K562 (cell line): ENCODE measurements at places on chromosomes 6 and 20. TPM values are rescaled to one million over a fixed set of nuclear protein-coding genes. Genes with fewer than 3 reads are reported as not detected.

DNA sequence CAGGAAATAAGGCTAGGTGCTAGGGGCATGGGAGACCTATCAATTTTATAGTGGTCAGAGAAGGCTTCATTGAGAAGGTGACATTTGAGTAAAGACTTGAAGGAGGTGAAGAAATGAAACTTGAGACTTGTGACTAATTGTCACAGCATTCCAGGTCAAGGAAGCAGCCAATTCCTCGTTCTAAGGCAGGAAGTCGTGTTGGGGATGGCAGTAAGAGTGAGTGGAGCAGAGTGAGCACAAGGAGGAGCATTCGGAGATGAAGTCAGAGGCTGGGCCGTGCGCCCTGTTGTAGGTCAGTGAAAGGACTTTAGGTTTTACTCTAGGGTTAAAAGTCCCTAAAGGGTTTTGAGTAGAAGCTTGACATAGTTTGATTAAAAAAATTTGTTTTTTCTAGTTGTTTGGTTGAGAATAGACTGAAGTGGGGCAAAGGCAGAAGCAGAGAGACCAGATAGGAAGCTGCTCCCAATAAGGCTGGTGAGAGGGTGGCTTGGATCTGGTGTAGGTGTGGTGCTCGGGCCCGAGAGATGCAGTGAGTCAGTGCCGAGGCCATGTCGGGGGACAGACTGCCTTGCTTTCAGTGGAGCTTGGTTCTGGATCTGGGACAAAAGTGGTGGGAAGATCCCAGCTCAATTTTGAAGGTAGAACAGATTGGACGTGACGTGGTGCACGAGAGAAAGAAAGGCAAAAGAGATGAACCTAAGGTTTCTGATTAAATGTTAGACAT, 2.6 kb upstream of the RSPH3 start:
- no peak for DNase-seq

GRCh38 chr20:669573-669972, 6.0 kb downstream of the SCRT2 start:
- no peak for DNase-seq

DNA sequence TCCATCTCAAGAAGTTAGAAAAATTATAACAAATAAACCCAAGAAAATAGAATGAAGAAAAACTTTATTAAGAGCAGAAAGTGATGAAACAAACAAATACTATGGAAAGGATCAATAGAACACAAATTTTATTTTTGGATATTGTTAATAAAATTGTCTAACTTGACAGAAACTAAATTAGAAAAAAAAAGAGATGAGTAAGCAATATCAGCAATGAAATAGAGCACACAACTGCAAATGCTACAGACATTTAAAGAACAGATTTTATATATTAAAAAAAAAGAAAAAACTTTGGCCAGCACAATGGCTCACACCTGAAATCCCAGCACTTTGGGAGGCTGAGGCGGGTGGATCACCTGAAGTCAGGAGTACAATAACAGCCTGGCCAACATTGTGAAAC, 628.0 kb downstream of the EPHA7 start:
- no peak for DNase-seq

- DNase-seq, result peak; percentile 22
Measured at GRCh38 chr6:132598473-132598872, 8.9 kb upstream of the TAAR5 start.

DNA sequence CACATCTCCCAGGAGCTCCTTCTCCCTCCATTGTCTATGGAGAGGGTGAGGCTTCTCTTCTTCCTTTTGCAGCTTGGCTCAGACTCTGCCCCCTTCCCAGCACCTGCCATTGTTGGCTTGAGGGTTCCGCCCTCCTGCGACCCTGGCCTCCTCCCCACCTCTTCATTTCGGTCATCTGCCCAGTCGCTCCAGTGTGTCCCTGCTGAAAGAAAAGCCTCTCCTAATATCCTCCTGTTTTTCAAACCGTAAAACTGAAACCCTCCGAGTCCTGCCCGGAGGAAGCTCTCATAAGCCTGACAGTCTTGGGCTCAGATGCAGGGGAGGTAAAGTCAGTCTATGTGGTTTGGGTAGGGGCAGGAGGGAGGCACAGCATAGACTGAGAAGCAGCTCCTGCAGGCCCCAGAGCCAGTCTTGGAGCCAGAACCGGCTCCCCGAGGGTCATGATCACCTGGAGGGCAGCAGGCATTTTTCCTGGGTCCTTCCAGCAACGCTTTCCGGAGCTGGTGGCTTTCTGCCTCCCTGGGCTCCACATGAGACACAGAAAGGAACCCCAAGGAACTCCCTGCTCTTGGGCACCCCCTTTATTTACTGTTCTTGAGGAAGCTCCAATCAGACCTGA, 235.1 kb downstream of the SMOC2 start:
- no peak for DNase-seq

- DNase-seq, result no peak
Measured at GRCh38 chr6:74199215-74199915, 503.4 kb downstream of the CD109 start.

GRCh38 chr6:884570-884969, 191.6 kb upstream of the EXOC2 start:
- DNase-seq, result no peak

DNA sequence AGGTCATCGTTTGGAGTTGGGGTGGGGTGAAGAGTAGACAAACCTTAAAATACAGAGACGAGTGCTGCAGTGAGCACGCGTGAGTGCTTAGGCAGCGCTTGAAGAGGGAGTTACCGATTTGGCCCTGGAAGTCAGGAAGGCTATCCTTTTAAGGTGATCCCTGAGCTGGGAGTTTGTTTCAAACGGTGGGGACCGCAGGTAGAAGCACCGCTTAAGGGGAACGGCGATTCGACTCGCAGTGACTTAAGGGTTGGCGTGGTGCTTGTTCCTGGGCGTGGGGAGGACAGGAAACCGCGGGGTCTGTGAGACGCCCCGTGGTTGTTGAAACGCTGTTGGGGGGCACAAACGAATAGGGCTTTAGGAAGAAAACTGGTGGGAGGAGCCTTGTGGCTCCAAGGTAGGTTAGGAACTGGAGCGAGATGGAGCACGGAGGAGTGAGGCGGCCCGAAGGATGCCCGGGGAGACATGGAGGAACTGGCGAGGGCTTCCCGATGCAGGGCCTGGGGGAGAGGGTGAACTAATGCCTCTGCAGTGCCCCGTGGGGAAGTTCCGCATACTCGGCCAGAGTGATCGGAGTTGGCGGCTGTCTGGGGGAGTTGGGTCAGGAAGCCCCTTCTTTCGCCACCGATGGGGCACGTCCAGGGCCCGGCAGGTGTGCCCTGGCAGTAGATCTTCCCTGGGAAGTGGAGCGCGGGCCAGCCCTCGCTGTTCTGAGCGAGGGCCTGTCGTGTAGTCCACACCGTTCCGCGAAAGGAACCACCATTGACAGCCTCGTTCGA, 1.3 kb upstream of the CDYL start:
- no peak for DNase-seq

DNA sequence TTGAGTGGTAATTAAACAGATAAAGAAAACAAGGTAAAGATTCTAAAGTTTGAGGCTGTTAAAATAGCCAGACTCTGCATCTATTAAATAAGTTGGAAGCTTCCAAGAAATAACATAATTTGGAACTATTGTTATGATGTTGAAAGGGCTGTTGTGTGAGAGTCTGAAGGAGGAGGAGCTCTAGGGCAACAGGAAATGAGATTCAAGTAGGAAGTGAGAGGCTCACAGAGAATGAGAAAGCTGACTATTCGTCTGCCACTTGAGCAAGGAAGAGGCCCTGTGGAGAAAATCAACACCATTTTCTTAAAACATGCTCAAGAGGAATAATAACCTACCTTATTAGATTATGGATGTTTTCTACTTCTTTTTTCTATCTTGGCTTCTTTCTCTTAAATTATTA, 185.2 kb downstream of the SLC24A3 start:
- no peak for DNase-seq

- no peak for DNase-seq
Measured at GRCh38 chr6:153944201-153944600, 94.8 kb upstream of the OPRM1 start.

DNA sequence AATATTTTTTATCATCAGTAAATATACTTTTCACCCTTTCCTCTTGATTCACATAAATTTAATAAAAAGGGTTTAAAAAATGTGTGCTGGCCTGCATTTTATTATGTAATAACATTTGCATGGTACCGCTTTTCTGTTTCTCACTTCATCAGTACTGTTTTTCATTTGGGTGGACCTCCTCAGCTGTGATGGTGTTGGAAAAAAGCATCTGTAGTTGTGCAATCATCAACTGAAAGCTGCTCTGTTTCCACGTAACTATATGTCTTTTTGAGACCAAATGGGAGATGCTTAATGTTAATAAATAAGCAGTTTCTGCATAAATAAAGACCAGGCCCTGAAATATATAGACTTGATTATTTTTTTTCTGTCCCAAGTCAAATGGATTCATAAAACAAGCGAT, 31.6 kb upstream of the CENPW start:
- no peak for DNase-seq

GRCh38 chr6:71226151-71226550, 62.5 kb upstream of the OGFRL1 start:
- DNase-seq, result no peak

DNA sequence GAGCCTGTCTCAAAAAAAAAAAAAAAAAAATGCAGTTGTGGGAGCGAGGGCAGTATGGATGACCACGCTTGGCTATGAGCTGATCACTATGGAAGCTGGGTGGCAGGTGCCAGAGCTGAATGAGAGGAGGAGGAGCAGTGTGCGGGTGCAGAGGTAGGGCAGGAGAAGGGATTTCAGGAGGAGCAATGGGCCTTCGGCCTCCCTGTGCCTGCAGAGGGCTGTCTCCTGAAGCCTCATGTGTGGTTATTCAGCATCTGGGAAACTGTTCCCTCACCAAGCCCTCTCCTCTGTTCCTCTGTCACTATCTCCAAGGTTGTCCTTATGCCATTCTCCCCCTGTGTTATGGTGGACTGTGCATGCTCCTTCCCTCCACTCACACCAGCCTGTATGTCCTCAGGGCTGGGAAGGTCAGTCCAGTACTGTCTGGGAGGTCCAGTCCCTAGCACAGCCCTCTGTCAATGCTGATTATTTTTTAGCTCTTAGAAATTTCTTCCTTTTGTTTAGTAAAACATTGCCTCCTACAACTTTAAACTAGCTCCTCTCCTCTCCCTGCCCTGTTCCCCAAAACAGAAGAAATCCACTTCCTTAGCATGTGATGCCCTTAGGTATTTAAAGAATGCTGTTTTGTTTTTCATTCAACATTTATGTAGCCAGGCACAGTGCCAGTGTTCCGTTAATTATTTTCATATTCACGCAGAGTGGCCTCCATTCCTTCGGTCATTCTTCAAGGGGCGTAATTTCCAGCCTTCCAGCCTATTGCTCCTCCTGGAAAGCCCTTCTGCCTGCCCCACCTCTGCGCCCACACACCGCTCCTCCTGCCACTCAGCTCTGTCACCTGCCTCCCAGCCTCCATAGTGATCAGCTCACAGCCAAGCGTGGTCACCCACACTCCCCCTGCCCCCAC, 48.9 kb downstream of the CNBD2 start:
- DNase-seq, result no peak

GRCh38 chr6:144568241-144568640, 283.1 kb downstream of the UTRN start:
- no peak for DNase-seq

DNA sequence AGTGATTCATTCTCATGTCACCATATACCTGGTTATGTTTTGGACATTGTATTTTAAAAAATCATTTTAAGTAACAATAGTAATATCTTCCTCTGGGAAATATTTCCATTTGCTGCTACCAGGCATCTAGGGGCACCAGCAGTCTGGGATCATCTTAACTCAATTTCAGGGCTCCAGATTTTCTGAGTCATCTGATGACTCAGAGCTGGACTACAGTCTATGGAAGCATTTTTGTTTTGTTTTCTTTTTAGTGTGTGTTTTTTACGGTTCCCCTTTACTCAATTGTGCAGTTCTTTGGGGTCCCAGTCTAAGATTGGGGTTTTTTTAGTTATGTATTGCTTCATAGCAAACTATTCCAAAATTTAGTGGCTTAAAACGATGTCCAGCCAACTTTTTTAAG, 5.7 kb upstream of the FKBP5 start:
- peak; percentile 60 for DNase-seq

DNA sequence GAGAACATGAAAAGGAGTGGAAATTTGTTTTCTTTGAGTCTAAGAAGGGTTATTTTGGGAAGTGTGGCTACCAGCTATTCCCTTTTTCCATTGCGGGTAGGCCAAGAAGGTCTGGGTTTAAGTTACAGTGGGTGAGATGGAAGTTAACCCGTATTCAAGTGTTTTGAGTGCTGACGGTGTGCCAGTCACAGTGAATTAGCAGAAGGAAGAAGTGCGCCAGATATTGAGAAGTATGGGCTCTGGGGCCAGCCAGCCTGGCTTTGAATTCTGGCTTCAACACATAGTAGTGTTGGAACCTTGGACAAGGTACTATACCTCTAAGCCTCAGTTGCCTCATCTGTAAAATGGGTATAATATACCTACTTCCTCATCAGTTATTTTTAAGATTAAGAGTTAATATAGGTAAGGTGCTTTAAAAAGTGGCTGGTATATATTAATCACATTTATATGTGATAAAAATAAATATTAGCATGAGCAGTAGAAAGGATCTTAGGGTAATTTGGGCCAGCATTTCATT, 16.3 kb downstream of the ZNF76 start:
- no peak for DNase-seq

DNA sequence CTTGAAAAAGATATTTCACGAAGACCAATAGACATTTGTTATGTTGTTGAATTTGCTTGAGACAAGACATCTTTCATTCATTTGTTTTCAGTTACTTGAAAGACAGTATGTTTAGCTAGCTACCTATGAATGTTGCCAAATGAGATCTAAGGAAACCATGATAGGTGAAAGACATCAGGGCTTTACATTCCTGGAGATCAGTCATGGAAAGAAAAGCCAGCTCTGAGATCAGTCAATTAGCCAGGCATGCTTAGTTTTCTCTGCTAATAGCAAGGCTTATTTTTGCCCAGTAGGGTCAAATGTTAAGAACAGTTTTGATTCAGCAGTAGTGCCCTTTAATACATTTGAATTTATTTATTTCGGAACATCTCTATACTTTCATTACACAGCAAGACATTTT, 116.5 kb upstream of the EDN1 start:
- DNase-seq, result no peak

DNA sequence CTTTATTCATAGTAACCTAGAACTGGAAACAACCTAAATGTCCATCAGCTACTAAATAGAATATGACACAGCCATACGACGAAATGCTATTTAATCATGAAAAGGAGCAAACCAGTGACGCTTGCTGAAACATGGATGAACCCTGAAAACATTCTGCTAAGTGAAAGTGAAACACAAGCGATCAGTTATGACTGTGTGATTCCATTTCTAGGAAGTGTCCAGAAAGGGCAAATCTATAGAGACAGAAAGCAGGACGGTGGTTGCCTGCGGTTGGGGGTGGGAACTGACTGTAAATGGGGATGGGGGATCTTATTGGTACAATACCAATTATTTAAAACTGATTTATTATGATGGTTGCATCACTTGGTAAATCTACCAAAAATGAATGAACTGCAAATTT, 126.8 kb downstream of the IPCEF1 start:
- DNase-seq, result no peak

The BMP7 gene
- 0.13 and 0.18 TPM in 2 replicates for total RNA-seq

The ANGPT4 gene
- total RNA-seq, result not detected in 2 replicates

The RSPO4 gene
- total RNA-seq, result 0.09 TPM in 1 of 2 replicates, not detected in the other

The STX11 gene
- total RNA-seq, result 0.47 and 0.51 TPM in 2 replicates

The TMC2 gene
- total RNA-seq, result not detected in 2 replicates
